ENCODE measurements at places on chromosomes 2 and 18. TPM values are rescaled to one million over a fixed set of nuclear protein-coding genes. Genes with fewer than 3 reads are reported as not detected.

Gene SLC66A3
- polyA plus RNA-seq = 20.6 TPM

- H3K27ac ChIP-seq = no peak overlapping the region
- no peaks in the 10 kb centered on the region for H3K27me3 ChIP-seq
- DNase-seq = no peak
- no peaks in the 10 kb centered on the region for H3K36me3 ChIP-seq
Measured at GRCh38 chr18:4102901-4103300, 352.2 kb downstream of the DLGAP1 start.

Gene DTYMK
- 20.3 TPM for polyA plus RNA-seq

Gene MC2R
- polyA plus RNA-seq = 0.18 TPM

Gene REG3G
- 0.73 TPM for polyA plus RNA-seq

DNA sequence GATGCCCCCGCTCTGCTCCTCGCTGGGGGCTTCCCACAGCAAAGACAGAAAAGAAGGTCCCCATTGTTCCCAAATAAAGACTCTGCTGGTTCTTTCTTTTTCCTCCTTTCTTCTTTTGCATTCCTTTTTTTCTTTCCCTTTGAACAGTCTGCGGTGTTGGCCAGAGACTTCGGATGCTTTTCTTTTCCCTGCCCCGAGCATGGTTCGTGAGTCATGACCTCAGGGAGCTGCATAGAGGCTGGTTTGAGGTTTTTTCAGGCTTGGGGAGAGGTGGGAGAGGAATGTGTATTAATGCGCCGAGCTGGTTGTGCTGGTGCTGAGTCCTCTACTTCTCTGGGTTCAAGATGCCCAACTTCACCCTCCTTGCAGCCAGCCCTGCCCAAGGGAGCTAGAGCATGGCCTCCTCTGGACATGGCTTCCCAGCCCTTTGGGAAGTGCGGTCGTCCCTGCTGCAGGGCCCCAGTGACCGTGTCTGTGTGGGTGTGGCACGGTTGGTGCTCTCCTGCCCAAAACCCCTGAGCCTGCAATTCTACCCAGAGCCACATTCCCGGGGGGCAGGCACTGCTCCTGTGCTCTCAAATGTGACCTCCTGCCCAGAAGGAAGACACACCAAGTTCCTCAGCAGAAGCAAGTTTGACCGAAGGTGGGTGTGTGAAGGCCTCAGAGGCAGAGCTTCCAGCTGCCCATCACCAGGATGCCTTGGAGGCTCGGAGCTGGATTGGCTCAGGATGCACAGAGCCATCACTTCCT, 9.0 kb upstream of the ARHGEF4 start:
- no peak overlapping the region for H3K27ac ChIP-seq
- DNase-seq = no peak
- H3K27me3 ChIP-seq = no peaks in the 10 kb centered on the region
- no peak overlapping the region for H3K4me3 ChIP-seq
- no peaks in the 10 kb centered on the region for H3K36me3 ChIP-seq
- no peaks in the 10 kb centered on the region for H3K4me1 ChIP-seq

Gene ARHGAP28
- polyA plus RNA-seq = 2.6 TPM

DNA sequence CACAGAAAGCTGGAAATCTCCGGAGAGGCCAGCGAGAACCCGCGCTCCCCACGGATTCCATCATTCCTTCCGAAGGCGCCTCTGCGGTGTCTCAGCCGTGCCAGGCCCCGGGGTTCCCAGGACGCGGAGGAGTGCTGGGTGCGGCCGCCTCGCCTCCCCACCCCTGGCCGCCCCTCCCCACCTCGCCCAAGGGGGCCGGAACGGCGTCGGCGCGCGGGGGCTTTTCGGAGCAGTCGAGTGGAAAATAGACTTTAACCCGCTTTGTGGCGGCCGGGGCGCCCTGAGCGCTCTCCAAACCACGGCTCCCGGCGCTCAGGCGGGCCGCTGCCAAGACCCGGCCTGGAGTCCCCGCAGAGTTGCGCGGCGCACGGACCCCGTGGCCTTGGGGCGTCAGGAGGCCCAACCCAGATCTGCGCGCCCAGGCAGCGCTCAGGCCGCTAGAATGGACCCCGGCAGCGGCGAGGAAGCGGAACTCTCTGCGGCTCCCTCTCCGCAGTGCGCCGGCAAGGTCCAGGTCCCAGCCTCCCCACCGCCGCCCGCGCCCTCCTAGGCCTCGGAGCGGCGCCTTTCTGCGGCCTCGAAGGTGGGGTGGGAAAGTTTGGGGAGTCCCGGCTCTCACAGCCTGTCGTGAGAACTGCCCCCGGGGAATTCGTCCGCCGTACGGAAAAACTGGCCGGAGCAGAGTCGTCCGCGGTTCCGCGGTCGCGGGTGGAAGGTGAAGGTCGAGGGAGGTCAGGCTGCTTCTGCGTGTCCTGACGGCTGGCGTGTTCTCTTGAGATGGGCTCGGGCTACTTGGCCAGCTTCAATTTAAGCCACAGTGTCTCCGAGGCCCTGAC, 1.2 kb upstream of the EMX1 start:
- H3K36me3 ChIP-seq = no peaks in the 10 kb centered on the region
- no peak for DNase-seq
- no peak overlapping the region for H3K27ac ChIP-seq
- peaks cover 99% of the 10 kb centered on the region for H3K27me3 ChIP-seq

Gene CCDC121
- polyA plus RNA-seq = 2.6 TPM

Gene PPM1G
- polyA plus RNA-seq = 50.4 TPM

GRCh38 chr2:11907190-11907589, 160.8 kb downstream of the LPIN1 start:
- no peaks in the 10 kb centered on the region for H3K4me1 ChIP-seq
- no peaks in the 10 kb centered on the region for H3K27me3 ChIP-seq
- H3K4me3 ChIP-seq = no peak overlapping the region
- H3K27ac ChIP-seq = no peak overlapping the region

DNA sequence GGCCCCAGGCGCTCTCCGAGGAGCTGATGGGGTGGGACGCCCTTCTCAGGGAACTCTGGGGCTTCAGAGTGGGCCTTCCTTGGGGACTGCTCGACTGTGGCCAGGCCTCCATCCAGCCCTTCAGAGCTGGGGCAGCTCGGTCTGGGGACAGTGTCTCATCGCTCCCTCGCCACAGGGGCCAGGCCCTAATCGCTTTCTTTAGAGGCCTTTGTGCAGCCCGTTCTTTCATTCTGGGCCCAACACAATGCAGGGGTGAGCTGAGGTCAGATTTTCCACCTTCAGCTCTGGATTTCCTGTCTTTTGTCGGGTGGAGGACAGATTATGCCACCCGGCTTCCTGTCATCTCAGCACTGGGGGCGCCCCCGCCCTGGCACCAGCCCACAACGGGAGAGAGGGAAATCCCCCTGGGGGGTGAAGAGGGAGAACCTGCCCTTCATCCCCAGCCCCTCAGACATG, 25.2 kb downstream of the MYCN start:
- H3K36me3 ChIP-seq = no peaks in the 10 kb centered on the region
- no peak for DNase-seq
- peaks cover 13% of the 10 kb centered on the region for H3K4me1 ChIP-seq

GRCh38 chr2:216538538-216538937, 39.9 kb downstream of the RPL37A start:
- no peak for DNase-seq
- H3K27me3 ChIP-seq = no peaks in the 10 kb centered on the region
- H3K4me1 ChIP-seq = no peaks in the 10 kb centered on the region
- no peaks in the 10 kb centered on the region for H3K36me3 ChIP-seq

DNA sequence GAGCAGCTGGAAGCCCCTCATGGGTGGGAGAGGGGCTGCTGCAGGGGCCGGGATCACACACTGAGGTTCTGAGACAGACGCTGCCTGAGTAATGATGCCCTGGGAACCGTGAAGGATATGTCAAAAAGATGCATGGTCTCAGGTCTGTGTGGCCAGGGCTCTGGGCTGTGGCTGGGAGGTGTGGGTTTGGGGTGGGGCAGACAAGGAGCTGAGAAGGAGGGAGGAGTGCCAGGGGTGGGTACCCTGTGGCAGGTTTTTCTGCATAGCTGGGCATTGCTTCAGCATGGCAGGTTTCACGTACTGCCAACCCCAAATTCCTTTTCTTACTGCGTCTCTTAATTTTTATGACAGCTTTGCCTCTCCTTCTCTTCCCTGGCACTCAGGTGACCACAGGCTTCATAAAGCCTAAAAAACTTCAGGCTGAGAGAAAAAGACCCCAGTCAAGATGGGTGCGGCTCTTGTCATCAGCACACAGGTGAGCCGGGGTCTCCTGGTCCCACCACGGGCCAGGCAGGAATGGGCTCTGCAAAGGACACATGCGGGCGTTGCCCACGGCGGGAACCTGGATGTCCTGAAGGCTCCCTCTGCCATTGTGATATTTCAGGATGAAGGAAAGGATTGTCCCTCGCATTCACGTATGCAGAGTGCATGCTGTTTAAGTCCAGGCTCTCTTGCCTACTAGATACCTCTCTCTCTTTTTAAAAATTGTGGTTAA, 18.0 kb downstream of the MALL start:
- H3K36me3 ChIP-seq = no peaks in the 10 kb centered on the region
- no peaks in the 10 kb centered on the region for H3K4me1 ChIP-seq
- no peaks in the 10 kb centered on the region for H3K27me3 ChIP-seq
- no peak overlapping the region for H3K4me3 ChIP-seq

- H3K27ac ChIP-seq = no peak overlapping the region
- no peak for DNase-seq
- H3K4me3 ChIP-seq = no peak overlapping the region
- no peaks in the 10 kb centered on the region for H3K27me3 ChIP-seq
- no peaks in the 10 kb centered on the region for H3K4me1 ChIP-seq
Measured at GRCh38 chr2:196404276-196404675, 232.9 kb upstream of the STK17B start.

DNA sequence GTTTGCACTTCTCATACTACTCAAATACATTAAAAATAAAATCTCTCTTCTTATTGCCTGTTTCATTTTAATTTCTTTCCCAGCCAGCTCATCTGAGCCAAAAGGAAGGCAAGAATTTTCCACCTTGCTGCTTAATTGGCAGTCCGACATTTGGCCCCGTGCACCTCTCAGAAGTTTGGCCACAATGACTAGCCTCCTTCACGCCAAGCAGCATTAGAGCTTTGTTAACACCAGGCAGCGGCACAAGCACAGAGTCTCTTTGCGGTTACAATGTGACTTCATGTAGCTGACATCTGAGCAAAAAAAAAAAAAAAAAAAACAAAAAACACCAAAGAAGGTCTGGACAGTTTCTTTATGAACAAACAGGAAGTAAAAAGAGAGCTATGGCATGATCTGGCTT, 248.9 kb downstream of the OSR1 start:
- no peak for DNase-seq
- no peak overlapping the region for H3K27ac ChIP-seq
- no peaks in the 10 kb centered on the region for H3K4me1 ChIP-seq
- H3K27me3 ChIP-seq = no peaks in the 10 kb centered on the region
- no peak overlapping the region for H3K4me3 ChIP-seq
- no peaks in the 10 kb centered on the region for H3K36me3 ChIP-seq

DNA sequence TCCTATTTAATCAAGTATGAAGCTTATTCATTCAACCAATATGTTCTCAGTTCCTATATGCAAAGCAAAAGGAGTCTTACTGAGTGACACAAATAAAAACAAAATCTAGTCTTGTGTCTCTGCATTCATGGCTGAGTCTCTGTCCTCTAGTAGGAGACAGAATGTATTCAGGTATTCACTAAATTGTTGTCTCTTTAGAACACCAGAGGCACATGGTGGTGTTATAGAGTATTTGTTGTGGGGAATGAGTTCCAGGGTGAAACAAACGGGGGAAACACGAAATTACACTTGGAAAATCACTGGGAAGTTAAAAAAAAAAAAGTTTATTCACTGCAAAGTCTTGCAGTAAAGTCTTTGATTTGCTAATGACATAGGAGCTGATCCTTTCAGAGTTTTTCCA, 131.7 kb upstream of the FSHR start:
- H3K27me3 ChIP-seq = no peaks in the 10 kb centered on the region
- H3K4me1 ChIP-seq = no peaks in the 10 kb centered on the region
- DNase-seq = no peak
- H3K36me3 ChIP-seq = no peaks in the 10 kb centered on the region

- peaks cover 24% of the 10 kb centered on the region for H3K4me1 ChIP-seq
- DNase-seq = peak; percentile 40
- no peak overlapping the region for H3K4me3 ChIP-seq
- H3K27ac ChIP-seq = no peak overlapping the region
Measured at GRCh38 chr2:26846334-26847306, 1.3 kb upstream of the DPYSL5 start.

DNA sequence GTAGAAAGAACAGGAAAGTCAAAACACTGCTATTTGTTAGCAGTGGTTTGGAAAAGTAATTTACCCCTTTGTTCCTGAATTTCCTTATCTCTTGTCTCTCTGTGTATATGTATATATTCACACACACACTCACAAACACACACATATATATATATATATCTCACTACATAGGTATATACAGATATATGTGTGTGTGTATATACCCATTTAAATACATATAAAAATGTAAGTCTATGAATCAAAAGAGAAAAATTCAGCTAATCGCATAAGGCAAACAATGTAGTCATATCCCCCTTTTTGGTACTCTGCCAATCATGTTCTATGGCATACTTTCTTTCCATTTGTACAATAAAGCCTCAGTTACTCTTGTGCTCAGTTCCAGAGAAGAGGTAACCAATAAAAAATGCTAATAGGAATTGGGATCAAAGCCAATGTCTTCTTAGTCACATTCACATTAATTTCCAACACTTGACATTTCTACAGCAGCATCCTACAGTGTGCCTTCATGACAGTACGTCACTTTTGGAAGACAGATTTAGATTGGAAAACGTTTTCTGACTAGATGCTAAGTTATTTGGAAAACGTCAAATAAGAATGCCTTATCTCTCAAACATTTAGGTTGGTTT, 94.6 kb downstream of the MC4R start:
- no peak for DNase-seq
- H3K4me1 ChIP-seq = no peaks in the 10 kb centered on the region
- no peaks in the 10 kb centered on the region for H3K27me3 ChIP-seq
- H3K36me3 ChIP-seq = no peaks in the 10 kb centered on the region
- H3K4me3 ChIP-seq = no peak overlapping the region
- H3K27ac ChIP-seq = no peak overlapping the region

GRCh38 chr2:222610746-222611145, 45.1 kb downstream of the FARSB start:
- no peaks in the 10 kb centered on the region for H3K4me1 ChIP-seq
- H3K27me3 ChIP-seq = no peaks in the 10 kb centered on the region
- H3K27ac ChIP-seq = no peak overlapping the region
- no peak for DNase-seq

Gene FZD7
- 3.9 TPM for polyA plus RNA-seq

DNA sequence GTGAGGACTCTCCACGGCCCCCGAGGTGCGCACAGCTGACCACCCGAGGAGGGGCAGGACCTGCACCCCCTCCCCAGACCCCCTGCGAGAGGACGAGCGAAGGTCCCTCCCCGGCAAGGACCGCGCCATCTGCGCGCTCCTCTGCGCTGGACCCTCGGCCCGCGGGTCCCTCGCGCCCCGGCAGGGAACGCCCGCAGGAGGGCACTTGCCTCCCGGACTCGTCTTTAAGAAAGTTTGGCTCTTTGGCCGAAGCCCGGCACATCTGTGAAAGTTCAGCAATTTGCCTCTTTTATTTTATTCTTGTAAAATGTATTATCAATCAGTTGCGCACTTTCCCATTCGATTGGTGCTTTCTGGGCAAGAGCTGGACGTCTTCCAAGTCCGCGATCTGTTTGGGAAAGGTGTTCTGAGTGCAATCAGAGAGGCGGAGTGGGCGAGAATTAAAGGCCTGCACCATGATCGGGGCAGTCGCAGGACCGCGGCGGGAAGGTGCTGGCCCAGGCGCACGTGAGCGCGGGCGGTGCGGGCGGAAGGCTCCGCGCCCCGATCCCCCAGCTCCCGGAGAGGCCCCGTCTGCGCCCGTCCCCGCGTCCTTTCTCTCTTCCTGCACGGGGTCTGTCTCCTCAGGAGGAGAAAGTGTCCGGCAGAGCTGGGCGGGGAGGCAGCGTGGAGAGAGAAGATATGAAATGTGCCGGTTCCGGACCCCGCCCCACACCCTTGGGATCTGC, 1.6 kb upstream of the ALKAL2 start:
- no peak overlapping the region for H3K27ac ChIP-seq
- no peaks in the 10 kb centered on the region for H3K36me3 ChIP-seq
- H3K4me3 ChIP-seq = peak overlapping the region; percentile 35

- no peak for DNase-seq
- H3K27ac ChIP-seq = no peak overlapping the region
- H3K4me1 ChIP-seq = no peaks in the 10 kb centered on the region
- no peaks in the 10 kb centered on the region for H3K36me3 ChIP-seq
Measured at GRCh38 chr2:56286936-56287335, 103.1 kb downstream of the CCDC85A start.

Measured in thymus (tissue), 14 donors.